ENCODE measurements at places on chromosomes 1 and 21.

GRCh38 chr1:30268923-30269666, 454.3 kb downstream of the MATN1 start:
- DNase-seq: no peak

- DNase-seq: no peak
Observed at GRCh38 chr1:68231627-68232288, 565 bp downstream of the WLS start.

DNA sequence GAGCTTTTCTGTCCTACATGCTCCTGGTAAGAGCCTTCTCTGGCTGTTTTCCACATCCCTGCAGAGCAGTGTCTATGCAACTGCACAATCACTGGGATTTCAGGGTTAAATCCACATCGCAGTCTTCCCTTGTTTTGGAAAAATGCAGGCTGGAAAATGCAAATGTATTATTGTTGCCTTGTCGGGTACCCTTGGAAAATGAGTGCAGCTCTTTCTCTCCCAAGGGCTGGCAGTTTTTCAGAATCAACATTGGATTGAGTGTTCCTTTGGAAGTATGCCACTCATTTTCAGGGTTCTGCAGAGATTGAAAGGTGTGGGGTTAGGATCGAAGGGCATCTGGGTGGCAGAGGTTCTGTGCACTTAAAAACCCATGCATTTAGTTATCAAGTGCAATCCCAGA, 3.2 kb downstream of the NOS1AP start:
- no peak for DNase-seq

DNA sequence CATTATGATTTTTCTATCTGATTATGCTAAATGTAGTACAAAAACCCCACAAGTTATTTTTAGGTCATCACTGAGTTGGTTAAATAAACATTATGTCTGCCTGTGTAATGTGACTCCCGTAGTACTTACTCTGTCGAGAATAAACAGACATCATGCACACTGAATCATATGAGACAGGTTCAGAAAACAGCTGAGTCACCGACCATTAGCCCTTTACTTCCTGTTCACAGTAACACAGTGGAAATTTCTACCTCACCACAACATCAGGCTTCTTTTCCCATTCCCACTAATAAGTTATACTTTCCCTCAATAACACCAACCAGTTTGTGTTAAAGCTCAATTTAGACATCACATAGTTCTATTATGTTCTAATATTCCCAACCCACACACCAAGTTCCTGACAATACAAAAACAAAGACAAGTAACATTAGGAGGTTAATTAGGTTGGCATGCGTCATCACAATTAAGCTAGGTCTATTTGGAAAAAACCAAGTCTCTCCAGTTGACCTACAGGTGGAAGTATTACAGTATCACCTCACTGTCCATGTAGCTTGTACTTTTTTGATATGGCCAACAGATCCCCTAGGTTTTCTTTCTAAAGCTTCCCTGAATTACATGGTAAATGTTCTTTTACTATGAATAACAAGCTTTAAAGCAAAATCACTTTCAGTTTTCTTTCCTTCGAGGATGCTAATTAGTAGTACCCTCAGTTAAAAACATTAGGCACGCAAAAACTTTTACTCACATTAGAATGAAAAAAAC, 154.2 kb downstream of the EIF4G3 start:
- DNase-seq: no peak

GRCh38 chr21:38277501-38278131, 20.8 kb downstream of the KCNJ15 start:
- DNase-seq: no peak

- peak; percentile 51 for DNase-seq
Observed at GRCh38 chr1:20787029-20787839, at the start of gene HP1BP3. HP1BP3 (minus strand) TSS chr1:20787307; CDS start chr1:20780440, 6,867 bp downstream.

DNA sequence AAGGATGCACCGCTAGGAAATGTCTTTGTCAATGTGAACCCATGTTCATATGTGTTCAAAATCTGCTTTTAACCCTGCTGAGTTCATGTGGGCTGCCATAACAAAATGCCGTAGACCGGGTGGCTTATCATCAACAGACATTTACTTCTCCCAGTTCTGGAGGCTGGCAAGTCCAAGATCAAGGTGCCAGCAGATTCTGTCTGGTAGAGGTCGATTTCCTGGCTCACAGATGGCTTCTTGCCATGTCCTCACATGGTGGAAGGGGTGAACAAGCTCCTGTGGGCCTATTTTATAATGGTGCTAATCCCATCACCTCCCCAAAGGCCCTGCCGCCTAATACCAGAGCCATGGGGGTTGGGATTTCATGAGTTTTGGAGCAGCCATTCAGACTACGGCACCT, 4.6 kb upstream of the CDCP2 start:
- no peak for DNase-seq
